ENCODE measurements at places on chromosomes 11 and 22.

DNA sequence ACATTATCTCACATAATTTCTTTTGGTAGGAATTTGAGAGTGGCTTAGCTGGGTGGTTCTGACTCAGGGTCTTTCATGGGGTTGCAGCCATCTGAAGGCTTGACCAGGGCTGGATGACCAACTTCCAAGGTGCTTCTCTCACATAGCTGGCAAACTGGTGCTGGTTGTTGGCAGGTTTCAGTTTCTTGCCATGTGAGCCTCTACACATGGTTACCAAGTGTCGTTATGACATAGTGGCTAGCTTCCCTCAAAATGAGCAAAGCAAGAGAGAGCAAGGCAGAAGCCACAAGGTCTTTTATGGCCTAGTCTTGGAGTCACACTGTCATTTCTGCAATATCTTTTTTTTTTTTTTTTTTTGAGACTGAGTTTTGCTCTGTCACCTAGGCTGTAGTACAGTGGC, 4.2 kb upstream of the TFIP11 start:
- no peak for DNase-seq

GRCh38 chr11:69310934-69311766, 17.2 kb downstream of the MYEOV start:
- no peak for DNase-seq

DNA sequence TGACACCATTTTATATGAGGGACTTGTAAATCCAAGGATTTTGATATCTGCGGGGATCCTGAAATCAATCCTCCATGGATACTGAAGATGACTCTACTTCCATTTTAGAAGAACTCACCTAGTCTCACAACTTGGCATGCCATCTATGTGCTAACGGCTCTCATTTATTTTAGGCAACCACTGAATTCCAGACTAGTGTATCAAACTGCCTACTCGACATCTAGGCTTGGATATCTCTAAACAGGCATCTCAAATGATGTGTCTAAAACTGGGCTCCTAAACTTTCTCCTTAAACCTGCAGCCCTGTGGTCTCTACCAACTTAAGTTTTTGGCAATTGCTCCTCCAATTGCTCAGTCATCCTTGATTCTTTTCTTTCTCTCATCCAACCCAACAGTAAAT, 31.2 kb upstream of the CLNS1A start:
- DNase-seq: no peak

- DNase-seq: no peak
These were observed 628 bp downstream of the CHKB start for GRCh38 chr22:50581950-50582492.

GRCh38 chr11:94567181-94567670, at the start of gene PIWIL4:
Gene PIWIL4, plus strand, starts transcription at chr11:94567368. Its CDS starts 151 bp downstream, at chr11:94567519.
- no peak for DNase-seq

GRCh38 chr11:68825571-68825970, 16.1 kb downstream of the CPT1A start:
- no peak for DNase-seq

DNA sequence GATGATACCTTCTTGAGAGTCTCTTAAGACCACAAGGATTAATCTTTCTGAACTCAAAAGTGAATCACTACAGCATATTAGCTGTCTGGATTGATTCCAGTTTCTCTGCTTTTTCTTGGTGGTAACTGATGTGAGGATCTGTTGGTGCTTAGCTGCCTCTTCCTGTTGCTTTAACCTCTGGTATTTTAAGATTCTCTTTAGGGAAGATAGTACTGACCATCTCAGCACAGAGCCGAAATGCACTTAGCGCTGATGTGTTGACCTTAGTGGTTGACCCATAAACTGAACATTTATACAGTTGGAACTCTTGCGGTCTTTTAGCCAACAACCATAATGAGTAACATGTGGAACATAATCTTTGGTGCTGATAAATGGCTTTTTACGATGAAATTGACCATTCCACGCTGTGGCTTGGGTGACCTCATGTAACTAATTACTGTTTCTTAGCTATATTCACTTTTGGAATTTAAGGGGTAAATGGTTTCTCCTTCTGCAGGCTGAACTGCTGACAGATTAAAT, 33.7 kb downstream of the APLP2 start:
- no peak for DNase-seq

DNA sequence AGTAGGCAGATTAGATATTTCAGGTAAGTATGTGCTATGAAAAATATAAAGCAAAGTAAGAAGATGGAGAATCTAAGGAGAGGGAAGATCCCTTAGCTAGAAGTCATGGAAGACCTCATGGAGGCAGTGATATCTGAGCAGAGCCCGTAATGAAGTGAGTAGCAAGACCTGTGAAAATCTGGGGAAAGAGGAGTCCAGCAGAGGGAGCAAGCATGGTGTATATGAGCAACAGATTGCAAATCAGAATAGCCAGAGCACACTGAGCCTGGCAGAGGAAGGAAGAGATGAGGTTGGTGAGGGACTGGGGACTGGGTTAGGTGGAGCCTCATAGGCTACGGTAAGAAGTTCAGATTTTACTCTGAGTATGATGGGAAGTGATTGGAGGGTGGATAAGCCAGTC, 9.4 kb downstream of the LHFPL7 start:
- no peak for DNase-seq

DNA sequence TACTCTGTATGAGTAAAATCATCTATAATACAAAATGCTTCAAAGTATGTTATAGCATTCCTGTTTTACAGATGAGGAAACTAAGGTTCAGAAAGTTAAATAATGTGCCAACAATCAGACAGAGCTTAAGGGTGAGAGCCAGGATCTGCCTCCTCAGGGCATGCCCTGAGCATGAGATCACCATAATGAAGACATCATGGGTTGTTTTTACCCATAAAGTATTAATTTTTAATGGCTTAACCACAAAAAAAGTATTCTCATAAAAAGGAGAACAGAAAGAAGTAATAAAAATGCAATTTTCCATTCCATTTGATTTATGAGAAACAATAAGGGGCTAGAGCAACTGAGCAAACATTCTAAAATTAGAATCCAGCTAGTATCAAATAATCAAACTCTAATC, 534.3 kb upstream of the ARHGAP42 start:
- no peak for DNase-seq

GRCh38 chr11:73392108-73393010, 16.2 kb downstream of the RELT start:
- DNase-seq: no peak

DNA sequence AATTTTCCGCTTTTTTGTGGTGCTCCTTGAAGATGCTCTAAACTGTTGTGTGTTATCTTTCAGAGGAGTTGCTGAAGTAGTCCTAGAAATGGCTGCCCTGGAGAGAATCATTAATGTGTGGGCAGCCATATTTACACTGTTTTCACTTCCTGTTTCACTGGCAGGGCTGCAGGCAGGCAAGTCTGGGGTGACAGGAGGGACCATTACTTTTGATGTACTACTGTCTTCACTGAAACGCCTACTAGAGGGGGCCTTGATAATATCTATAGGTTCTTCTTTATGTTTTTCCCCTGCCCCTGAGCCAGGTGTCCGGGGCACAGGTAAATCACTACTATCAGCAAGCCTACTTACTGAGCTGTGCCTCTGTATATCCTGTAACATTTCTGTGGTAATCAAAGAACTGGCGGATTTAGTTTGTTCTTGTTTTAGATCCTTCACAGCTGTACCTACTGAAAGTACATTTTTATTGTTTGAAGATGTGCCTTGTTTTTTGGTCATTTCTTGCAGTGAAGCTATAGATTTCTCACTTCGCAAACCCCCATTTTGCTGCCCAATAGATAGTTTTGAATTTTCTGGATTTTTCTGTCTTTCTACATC, 39.7 kb downstream of the ACAT1 start:
- DNase-seq: peak; percentile 73

DNA sequence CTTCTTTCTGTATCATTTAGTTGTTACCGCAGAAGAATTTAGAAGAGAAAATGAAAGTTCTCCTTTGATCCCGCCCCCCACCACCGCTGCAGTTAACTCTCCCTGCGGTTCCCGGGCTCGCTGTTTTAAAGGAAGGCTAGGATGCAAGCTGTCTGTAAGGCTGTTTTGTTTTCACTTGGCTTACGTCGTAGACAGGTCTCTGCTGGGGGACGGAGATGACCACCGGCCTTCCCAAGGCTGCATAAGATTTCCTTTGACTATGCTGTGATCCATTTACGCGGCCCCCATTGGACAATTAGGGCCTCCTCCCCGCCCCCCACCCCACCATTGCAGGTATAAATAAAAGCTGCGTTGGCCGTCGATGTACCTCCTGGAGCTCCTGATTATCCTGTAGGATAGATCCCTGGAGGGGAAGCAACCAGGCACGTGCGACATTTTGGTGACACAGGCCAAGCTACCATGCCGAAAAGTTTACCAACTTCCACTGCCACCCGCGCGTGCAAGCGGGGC, 1.4 kb upstream of the CPT1A start:
- DNase-seq: peak; percentile 53

DNA sequence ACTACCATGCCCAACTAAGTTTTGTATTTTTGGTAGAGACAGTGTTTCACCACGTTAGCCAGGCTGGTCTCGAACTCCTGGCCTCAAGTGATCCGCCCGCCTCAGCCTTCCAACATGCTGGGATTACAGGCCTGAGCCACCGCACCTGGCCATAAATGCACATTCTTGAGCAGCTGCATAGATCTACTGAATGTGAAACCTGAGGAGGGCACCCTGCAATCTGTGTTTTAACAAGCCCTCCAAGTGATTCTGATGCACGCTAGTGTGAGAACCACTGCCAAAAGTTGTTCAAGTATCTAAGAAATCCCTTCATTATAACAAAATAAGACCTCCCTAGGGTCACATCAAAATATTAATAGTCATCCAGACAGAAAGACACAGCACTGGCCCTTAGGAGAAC, 89.3 kb downstream of the RDX start:
- DNase-seq: no peak

DNA sequence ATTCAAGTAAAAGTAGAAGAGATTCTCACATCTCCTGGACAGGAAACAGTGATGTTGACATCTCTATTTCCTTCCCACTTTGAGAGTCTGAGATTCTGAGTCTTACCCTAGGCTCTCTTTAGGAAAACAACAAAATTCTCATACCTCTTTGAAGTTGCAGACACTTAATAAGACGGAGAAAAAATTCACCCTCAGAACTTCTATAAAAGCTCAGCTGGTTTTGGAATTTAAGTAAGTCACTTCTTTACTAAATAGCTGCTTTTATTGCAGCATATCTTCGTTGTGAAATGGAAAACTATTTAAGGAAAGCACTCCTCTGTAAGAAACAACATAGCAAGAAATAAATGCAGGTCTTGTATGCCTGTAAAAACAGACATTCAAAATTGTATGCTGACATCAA, 79.1 kb downstream of the MSANTD4 start:
- DNase-seq: no peak

- no peak for DNase-seq
These were observed 736.0 kb upstream of the CCDC90B start for GRCh38 chr11:84022201-84022600.

DNA sequence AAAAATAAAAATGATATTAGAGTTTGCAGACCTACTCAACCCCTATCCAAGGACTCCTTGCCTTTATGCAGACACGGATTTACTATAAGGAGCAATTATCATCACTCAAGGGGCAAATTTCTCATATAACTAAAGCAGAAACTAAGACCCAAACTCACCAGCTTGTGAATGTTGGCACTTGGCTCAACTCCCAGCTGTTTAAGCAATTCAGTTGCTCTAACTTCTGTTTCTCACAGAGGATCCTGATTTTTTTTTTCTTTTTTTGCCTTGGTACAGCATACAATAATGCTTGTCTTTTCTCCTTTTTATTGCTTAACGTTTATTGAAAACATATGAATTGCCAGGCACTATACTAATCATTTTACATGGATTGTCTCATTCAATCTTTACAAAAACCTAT, 9.6 kb upstream of the CBLIF start:
- no peak for DNase-seq

GRCh38 chr11:130174642-130175041, 15.1 kb downstream of the ST14 start:
- no peak for DNase-seq

- DNase-seq: no peak
These were observed 9.4 kb downstream of the CHADL start for GRCh38 chr22:41231369-41231768.

DNA sequence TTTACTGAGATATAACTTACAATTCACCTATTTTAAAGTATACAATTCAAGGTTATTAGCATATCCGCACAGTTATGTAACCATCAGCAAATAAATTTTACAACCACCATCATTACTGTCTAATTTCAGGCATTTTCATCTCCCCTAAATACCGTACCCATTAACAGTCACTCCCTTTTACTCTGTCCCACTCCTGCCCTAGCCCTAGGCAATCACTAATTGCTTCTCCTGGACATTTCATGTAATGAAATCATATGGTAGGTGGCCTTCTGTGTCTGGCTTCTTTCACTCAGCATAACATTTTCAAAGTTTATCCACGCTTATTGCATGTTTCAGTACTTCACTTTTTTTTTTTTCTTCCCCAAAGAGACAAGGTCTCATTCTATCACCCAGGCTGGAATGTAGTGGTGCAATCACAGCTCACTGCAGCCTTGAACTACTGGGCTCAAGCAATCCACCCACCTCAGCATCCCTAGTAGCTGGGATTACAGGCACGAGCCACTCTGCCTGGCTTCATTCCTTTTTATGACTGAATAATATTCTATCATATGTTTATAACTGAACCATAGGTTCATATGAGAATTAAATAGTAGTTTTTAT, 61.4 kb upstream of the CHRM4 start:
- no peak for DNase-seq

DNA sequence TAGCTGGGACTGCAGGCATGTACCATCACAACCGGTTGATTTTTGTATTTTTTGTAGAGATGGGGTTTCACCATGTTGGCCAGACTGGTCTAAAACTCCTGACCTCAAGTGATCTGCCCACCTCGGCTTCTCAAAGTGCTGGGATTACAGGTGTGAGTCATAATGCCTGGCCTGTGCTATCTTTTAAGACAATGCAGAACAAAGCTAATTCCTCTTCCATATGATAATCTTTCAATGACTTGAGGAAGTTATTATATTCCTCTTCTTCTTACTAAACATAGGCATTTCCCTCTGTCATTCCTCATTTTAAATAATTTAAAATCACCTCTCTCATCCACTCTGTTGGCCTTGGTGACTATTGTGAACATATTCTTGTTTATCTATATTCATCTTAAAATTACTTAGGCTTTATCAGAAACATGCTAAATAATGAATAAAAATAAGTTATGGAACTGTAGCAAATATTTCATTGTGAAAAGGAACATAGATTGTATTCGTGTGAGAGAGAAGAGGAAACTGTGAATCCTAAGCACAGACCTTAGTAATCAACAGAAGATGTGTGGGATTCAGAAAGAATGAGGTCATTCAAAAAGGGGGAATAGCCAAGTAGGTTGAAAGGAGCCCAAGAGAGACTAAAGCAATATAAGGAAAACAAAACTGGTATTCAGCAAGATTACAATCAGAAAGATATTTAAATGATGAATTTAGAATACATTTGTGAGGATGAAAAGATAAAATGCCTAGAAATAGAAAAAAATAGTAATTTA, 269.4 kb downstream of the TTC28 start:
- DNase-seq: no peak

GRCh38 chr22:19867617-19868016, 12.9 kb upstream of the GNB1L start:
- no peak for DNase-seq

DNA sequence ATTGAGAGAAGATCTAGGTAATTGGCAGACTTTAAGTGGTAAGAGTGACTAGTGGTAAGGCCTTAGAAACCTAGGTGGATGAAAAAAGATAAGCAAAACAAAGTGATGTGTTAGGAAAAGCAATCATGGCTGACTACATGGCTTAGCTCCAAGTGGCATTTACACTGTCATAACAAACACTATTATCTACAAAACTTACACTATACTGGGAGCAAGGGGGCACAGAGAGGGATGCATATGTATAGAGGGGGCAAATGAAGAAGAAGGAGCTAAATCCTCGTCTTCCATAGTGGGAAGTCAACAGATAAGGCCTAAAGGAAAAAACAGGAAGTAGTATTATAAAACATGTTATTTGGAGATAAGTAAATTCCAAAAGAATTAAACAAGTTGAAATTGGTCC, 32.5 kb downstream of the ADORA2A start:
- DNase-seq: no peak
